ENCODE measurements at places on chromosomes 6 and 20.

DNA sequence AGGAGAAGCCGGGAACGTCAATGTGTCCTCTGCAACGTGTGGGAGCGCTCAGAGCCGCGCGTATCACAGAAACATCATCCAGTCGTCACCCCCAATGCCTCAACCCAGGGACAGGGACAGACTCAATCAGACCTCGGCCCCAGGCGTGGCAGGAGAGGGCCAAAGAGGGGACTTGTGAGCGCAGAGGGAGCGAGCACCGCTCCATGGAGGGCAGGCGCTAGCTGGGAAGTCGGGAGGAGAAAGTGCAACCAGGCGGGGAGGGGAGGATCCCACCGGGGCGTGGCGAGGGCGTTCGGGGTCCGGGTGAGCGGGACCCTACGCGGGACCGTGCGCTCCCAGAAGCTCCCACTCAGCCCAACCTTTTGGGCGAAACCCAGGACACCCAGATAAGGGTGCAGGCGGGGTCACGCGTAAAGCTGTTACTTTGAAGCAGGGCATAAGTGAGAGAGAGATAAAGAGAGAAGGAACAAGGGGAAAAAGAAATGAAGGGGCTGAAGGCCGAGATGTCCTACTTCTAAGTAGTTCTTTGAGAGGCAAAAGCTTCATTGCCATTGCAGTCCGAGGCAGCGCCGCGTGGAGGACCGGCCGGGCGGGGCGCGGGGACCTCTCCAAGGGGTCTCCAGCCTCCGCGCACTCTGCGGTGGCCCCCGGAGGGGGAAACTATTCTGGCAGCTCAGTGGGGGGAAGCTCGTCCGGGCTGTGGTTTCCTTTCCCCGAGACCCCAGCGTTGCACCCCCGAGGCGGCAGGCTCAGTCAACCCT, 862 bp upstream of the SOBP start:
- DNase-seq: no peak

GRCh38 chr20:24577271-24577909, 108.0 kb downstream of the SYNDIG1 start:
- no peak for DNase-seq

DNA sequence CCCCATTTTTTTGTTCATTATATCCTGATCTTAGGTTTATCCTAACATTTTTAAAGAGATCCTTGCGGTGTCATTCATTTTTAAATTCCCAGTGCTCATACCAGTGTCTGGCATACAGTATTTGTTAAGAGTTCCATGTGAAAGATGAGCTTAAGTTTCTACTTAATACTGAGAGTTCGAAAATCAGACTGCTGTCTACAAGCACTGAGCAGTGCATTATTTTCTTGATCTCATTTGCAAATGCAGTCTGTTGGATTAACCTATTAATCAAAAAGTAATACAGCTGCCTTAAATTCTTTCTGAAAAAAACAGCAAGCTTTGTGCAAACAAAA, 663 bp downstream of the COQ3 start:
- no peak for DNase-seq

- DNase-seq: peak; percentile 93
Measured at GRCh38 chr6:41581381-41581991, 35.3 kb downstream of the FOXP4 start.

GRCh38 chr6:6975459-6976111, 132.2 kb upstream of the RREB1 start:
- no peak for DNase-seq

DNA sequence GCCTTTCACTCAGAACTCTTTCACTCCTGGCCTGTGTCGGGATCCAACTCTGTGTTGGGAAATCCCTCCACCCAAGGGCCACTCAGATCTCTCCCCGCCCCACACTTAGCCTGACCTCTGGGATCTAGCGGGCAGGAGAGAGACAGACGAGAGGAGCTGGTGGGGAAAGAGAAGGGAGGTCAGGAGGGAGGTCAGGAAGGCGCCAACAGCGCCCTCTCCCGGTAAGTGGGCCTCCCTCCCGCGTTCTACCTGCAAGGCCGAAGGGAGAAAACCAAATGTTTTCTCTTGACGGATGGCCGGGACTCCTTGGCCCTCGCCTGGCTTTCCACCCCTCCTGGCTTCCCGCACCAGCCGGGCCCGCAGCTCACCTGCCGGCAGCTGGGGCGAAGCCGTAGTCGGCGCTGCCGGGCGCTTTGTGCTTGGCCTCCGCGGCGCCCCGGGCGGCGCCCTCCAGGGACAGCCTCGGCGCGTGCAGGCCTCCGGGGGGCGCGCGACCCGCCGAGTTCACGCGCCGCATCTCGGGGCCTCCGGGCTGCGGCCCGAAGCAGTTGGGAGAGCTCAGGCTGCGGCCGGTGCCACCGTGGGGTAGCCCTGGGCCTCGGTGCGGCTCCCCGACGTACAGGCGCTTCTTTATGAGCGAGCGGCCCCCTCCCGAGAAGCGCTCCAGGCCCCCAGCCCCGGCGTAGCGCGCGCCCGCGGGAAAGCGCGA, 38.2 kb downstream of the C6orf132 start:
- DNase-seq: no peak

- DNase-seq: no peak
Measured at GRCh38 chr6:90984066-90984465, 397.2 kb upstream of the MAP3K7 start.

DNA sequence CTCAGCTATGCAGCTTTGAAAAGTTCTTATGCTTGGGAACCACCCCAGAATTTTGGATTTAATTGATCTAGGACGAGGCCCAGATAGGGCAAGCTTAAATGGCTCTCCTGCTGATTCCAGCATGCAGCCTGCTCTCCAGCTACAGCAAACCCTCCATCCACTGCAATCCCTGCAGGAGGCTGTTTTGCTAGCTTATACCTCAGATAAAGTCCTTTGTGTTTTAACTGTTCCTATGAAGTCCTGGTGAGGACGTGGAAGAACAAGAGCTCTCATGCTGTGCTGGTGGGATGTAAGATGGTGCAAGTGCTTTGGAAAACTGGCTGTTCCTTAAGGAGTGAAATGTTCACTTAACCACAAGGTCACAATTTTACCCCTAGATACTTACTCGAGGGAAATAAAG, 25.5 kb upstream of the NXT1 start:
- DNase-seq: no peak

DNA sequence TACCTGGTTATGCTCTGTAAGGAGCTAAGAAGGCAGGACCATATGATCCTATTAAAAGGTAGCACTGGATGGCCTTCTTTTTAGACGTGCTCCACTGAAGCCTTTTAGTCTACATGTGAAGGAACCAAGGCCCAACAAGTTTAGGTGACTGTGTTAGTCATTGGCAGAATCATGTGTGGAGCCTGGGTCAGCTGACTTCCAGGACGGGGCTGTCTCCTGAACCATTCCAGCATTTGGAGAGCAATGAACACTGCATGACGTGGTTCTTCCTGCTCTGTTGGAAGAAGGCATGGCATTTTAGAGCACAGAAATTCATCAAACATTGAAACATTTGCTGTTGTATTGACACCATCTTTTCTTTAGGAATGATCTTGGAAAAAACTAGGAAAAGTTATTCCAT, 87.8 kb upstream of the TIAM2 start:
- DNase-seq: peak; percentile 49

DNA sequence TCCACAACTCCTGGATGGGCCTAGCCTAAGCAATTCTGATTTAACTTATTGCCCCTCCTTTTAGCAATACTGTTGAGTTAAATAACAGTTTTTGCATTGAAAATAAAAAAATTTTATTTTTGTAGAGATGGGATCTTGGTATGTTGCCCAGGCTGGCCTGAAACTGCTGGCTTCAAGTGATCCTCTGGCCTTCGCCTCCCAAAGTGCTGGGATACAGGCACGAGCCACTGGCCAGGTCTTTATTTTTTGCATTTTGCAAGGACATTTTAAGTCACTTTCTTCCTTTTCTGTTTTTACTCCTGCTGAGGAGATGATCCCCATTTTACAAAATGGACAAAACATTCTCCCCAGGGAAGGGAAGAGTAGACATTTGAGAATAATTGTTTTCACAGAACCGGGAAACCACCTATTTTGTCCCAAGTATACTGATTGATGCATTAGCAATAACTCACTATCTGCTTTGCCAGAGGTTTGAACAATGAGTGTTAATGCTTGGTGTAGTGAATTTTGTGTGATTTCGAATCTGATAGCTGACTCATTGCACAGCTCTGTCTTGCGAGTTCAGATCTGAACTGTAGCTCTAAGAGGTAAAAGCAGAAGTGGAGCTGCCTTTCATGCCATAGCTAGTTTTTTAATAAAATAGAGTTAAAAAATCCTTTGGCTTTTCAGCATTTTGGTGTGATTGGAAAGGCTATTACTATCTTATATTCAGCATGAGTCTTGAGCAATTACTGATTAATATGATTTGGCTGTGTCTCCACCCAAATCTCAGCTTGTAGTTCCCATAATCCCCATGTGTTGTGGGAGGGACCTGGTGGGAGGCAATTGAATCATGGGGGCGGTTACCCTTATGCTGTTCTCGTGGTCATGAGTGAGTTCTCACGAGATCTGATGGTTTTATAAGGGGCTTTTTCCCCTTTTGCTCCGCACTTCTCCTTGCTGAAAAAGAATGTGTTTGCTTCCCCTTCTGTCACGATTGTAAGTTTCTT, 20.9 kb downstream of the IGF2R start:
- DNase-seq: peak; percentile 56

DNA sequence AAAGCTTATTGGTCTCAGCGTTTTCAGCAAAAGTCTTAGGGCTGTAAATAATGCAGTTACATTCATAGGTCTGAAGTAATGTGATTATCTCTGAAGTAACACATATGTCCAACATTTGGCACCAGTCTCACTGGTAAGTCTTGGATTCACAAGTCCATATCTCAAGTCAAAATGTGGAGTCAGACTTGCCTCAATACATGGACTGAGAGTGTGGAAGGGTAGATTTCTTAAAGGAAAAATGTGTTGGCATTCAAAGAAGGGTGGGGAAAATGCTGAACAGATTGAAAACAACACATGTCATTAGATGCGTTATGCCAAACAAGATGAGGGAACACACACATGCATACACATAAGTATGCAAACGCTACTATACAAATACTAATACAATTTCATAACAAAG, 989.0 kb upstream of the MANEA start:
- no peak for DNase-seq

DNA sequence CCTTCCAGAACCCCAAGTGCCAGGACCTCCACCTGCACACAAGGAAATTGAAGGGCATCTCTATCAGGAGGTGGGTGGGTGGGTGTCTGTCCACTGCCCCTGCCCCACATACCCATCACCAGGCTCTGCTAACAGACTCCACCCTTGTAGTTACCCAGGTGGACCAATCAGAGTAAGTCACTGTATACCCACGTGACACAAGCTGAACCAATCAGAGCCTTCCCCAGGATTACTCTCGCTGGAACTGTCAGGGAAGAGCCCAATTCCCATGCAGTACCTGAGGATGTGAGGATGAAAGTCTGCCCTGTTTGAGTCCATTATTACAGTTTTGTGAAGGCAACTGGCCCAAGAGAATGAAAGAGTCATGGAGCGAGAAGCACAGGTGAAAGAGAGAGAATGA, 4.2 kb downstream of the OCSTAMP start:
- no peak for DNase-seq

DNA sequence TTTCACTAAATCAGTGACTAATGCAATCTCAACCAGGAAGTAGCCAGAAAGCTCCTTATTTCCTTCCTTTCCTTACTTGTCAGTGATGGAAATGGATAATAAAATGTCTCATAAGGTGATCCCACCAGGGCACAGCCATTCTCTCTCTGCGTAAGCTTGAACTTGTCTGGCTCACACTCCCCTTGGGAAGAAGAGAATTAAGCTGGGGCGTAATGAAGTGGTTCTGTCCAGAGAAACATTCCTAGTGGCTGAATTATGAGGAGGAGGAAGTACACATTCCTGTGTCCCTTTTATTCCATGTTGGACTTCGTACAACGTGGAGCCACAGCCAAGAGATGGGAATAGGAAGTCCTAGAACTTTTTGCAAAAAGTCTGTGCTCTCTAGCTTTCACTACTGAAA, 93.7 kb downstream of the MTHFD1L start:
- peak; percentile 18 for DNase-seq

DNA sequence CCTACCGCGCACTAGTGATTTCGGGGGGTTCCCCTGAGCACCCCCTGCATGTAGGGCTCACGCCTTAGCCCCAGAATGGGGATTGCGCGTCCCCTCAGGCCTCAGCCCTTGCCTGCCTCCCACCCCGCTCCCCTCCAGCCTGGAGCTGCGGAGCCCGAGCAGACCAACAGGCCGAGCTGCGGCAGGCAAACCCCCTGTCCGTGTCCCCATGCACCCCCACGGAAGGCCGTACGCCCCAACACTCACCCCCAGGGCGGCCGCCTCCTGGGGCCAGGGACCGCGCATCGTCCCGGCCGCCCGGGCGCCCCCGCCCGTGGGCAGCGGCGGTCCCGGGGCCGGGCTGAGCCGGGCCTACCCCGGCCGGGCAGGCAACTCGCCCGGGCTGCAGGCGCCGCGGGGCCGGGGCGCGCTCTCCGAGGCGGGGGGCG, 1.2 kb upstream of the KCNB1 start:
- DNase-seq: no peak

- no peak for DNase-seq
Measured at GRCh38 chr6:48826152-48826515, 636.9 kb downstream of the MMUT start.

GRCh38 chr6:49556429-49556837, 6.0 kb downstream of the C6orf141 start:
- peak; percentile 90 for DNase-seq

DNA sequence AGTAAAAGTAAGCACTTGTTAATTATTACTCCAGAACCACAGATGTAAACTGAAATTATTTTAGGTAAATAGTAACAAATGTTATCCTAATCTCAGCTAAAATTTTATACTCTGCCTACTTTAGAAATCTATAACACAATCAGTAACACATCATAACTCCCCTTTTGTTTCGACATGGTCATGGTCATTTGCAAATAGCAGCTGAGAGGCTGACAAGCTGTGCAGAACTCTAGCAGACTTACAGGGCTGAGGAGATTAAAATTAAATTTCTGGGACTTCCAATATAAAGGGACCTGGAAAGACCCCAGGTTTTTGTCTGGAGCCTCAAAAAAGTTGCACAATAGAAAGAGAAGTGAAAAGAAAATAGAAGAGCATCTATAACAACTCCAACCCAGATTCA, 88.8 kb downstream of the PRL start:
- DNase-seq: no peak

GRCh38 chr6:53112404-53112803, 36.2 kb downstream of the GCM1 start:
- peak; percentile 92 for DNase-seq

DNA sequence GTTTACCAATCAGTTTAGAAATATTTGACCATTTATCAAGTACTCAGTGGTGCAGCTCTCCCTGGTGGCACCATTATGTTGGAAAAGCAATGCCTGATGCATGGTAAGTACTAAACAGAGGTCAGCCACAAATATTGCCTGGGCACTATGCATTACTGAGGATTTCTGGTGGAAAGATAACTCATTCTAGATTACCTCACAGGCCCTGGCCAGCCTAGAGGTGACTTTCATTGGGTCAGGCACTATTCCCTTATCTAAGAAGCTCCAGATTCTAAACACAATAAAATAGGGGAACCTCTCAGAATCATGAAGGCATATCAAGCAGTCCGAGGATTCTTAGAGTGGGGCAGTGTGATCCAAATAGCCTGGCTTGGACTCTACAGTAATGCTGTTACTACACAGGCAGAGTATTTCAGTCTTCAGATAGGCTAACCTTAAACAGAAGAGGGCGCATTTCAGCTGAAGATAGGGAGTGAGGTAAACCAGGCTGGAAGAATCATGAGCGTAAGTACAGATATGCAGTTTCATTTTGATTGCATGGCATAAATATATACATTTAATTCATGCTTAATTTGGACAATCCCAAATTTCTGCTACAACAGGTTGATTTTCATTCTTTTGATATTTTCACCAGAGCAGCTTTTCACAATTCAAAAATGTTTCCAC, 12.1 kb downstream of the LGSN start:
- peak; percentile 65 for DNase-seq

All from kidney tubule cell (primary cell).